ENCODE measurements at places on chromosomes 2 and 18. TPM values are rescaled to one million over a fixed set of nuclear protein-coding genes. Genes with fewer than 3 reads are reported as not detected.

DNA sequence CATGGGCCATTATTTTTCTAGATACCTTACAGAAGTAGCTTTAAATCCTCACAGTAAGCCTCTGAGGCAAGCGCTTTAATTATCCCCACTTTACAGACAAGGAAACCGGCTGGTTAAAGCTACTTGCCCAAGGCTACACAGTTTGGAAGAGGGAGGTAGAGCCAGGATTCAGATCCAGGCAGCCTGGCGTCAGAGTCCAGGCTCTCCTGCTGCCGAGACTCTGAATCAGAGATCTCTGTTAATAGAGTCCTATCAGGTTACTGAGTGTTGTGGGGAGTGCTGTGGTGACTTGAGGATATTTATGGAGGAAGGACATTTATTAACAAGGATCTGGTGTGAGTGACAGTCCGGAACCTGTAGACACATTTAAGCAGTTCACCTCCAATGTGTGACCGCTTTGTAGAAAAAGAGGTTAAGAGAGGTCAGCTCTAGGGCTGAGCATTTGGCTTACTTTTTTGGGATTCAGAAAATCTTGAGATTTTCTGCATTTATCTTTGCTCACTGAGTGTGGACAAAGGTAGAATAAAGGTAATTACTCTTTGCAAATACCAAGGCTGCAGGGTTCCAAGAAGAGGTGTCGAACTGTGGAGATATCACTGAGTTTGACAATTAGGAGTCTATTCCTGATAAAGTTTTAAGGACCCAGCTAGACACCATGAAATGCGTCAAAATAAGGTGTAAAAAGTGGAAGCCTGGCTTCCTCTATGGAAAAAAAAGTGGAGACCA, 1.6 kb upstream of the CEP192 start:
- DNase-seq, result no peak

DNA sequence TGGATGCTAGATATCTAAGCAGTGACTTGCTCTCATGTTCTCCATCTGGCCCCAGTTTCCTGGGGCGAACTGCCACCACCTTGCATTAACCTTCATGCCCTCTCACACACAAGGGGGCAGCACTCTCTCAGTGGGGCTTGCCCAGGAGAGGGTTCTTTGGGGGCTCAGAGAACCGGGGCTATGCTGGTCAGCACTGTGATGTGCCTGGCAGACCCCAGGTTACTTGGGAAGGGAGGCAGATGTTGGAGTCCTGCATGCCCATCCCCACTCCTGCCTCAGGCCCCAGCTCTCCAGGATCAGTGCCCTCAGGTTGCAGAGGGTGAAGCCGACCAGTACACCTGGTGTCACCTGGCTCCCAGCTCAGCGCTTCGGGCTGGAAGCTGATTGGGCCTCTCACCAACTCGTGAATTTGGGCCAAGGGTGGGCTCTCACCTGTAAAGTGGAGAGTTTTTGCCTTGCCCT, 396.2 kb upstream of the HS6ST1 start:
- DNase-seq, result no peak

DNA sequence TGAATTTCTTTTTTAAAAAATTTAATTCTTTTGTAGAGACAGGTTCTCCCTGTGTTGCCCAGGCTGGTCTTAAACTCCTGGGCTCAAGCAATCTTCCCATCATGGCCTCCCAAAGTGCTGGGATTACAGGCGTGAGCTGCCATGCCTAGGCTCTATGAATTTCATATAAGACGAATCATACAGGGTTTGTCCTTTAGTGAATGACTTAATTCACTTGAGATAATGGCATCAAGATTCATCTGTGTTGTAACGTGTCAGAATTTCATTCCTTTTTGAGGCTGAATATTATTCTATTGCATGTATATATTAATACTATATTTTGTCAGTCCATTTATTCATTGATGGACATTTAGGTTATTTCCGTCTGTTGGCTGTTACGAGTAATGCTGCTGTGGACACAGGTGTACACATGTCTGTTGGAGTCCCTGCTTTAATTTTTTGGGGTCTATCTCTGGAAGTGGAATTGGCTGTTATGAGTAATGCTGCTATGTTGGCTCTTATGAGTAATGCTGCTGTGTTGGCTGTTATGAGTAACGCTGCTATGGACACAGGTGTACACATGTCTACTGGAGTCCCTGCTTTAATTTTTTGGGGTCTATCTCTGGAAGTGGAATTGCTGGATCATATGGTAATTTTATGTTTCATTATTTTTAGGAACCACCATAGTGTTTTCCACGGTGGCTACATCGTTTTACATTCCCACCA, 210.6 kb downstream of the CAMKMT start:
- DNase-seq, result no peak

DNA sequence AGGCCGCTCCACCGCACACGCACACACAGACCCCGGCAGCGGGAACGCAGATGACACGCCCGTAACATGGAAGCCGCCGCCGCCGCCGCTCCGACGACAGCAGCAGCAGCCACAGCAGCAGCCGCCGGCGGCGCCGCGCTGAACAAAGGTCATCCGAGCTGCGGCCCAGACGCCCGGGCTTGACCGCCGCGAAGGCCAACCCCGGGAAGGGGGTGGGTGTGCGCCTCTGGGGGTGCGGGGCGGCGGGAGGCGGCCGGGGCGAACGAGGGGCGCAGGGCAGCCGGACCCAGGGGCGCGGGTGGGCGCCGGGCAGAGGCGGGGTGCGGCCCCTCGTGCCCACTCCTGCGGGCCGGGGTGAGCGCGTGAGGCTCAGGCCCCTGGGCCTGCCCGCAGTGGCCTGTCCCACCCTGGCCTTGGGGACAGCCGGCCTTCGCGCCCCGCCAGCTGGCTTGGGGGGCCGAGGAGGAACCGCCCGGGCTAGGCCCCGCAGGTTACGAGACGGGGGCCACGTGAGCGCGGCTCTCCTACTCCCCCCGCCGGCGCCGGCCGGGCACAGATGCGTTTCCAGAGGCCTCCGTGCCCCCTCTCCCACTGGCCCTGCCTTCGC, 1.0 kb upstream of the ZNF532 start:
- no peak for DNase-seq

DNA sequence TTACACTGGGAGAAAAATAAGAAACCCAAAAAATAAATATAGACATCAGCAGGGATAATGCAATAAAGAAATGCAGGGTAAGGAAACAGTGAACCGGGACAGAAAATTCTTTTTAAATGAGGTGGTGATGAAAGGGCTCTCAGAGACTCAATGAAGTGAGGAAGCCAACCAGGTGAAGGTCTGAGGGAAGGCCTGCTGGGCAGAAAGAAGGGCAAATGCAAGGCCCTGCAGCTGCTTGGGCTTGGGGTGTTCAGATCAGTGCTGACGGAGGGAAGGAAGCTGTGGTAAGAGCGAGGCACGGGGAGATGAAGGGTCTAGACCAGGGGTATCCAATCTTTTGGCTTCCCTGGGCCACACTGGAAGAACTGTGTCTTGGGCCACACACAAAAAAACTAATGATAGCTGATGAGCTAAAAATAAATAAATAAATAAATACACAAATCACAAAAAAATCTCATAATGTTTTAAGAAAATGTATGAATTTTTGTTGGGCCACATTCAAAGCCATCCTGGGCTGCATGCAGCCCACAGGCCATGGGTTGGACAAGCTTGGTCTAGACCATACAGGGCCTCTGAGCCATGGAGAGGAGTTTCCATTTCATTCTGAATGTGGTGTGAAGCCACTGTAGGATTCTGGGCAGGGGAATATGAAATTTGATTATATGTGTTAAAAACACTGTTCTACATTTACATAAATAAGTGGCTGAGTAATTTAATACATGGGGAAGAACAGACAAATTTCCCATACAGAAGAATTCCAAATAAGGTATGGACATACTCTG, 96.3 kb upstream of the DNMT3A start:
- no peak for DNase-seq

- DNase-seq, result no peak
Measured at GRCh38 chr18:37393221-37393827, 172.3 kb downstream of the CELF4 start.

DNA sequence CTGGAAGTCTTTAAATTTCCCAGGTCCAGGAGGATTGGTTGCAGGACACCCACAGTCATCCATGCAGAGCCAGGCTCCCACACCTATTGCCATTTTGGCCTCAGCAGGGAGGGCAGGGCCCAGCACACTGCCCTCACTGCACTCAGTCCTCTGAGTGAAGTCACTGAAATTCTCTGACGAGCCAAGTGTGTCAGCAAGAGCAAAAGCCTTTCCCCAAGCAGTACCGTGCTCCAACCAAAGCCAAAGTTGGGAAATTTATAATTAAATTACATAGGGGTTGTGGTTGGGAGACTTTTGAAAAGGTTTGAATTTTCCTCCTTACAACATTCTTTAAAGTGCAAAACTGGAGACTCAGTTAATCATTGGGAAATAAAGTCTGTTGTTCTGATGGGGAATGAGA, 98.5 kb upstream of the CD226 start:
- no peak for DNase-seq

GRCh38 chr18:46028536-46028891, 43.5 kb downstream of the PSTPIP2 start:
- no peak for DNase-seq

DNA sequence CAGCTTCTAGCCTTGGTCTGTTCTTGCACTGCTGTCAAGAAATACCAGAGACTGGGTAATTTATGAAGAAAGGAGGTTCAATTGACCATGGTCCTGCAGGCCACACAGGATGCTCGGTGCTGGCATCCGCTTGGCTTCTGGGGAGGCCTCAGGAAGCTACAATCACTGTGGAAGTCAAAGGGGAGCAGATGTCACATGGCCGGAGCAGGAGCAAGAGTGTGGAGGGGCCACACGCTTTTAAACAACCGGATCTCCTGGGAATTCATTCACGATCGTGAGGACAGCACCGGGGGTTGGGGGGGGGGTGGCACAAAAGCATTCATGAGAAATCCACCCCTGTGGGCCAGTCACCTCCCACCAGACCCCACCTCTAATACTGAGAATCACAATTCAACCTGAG, 850.4 kb upstream of the SALL3 start:
- DNase-seq, result no peak

- DNase-seq, result no peak
Measured at GRCh38 chr2:163752267-163752666, 16.5 kb upstream of the FIGN start.

DNA sequence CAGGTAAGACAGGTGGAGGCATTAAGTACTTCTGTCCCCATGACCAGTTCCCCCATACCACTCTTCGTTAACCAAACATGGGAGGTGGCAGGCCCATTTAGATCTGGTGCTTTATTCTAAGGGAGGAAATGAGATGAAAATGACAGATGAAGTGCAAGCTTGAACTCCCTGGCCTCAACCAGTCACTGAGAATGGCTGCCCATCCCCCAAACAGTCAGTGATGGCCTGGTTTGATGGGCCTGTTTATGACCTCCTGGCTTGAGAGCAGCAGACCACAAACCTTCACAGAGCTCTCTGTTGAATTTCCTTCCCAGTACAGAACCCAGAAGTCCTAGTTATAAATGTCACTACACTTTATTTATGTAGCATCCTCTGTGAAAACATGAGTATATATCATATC, 31.1 kb downstream of the EPAS1 start:
- DNase-seq, result no peak

DNA sequence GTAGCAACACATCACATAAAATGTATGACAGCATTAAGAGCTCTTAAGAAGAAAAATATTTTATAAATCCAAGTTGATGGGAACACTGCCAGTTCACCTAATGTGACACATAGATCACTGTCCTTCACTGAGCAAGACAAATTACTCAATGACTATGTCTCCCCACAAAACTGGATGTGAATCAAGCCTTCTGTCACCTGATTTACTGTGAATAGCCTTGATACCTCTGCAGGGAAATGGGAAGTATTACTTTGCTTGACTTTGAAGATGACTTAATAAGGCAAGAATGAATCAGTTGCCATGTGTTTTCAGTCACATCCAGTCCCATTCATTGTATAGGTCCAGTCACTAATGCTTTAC, 94.6 kb downstream of the NYAP2 start:
- no peak for DNase-seq

GRCh38 chr18:60978338-60978737, 354.9 kb upstream of the CDH20 start:
- peak; percentile 61 for DNase-seq

- no peak for DNase-seq
Measured at GRCh38 chr2:114063346-114063745, 173.5 kb downstream of the ACTR3 start.

- no peak for DNase-seq
Measured at GRCh38 chr2:112887964-112888749, 22.8 kb upstream of the IL37 start.

DNA sequence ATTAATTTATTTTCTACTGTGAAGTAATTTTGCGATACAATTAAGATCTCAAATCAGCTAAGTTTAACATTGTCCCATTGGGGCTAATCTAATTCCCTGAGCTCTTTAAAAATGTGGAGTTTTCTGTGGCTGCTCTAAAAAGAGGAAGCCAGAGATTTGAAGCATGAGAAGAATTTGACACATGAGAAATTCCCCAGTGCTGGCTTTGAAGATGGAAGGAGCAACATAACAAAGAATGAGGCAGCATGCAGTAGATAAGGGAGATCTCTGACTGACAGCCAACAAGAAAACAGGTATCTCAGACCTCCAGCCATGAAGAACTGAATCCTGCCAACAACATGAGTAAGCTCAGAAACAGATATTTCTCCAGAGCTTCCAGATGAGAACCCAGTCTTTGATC, 308.4 kb downstream of the ZNF804A start:
- no peak for DNase-seq

DNA sequence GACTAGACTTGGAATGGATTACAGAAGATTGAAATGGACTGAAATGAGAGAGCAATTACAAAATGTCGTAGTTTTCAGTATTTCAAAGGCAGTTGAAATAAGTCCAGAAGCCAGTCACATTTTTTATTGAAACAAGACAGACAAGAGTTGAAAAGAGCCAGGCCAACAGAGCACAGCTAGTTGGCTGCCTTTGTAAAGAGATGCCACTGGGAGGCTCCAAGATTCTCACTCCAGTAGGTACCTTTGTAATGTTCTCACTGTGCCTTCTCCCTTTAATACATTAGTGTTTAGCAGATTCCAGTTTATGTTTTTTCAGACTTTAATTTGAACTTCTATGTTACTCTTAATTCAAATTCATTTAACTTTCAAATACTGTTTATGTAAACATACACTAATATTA, 234.8 kb downstream of the DSEL start:
- DNase-seq, result no peak

SNTG2 gene
- polyA plus RNA-seq, result 2.0 TPM

BMP10 gene
- polyA plus RNA-seq, result not detected

TBC1D8 gene
- 41.0 TPM for polyA plus RNA-seq

RNF144A gene
- polyA plus RNA-seq, result 57.7 TPM

SRD5A2 gene
- polyA plus RNA-seq, result 0.10 TPM

CD207 gene
- polyA plus RNA-seq, result not detected

TMBIM1 gene
- polyA plus RNA-seq, result 96.9 TPM

TUBA3E gene
- polyA plus RNA-seq, result not detected

KIAA2012 gene
- polyA plus RNA-seq, result 0.19 TPM

Measured in renal pelvis (tissue), 12 donors.